Mesothelial cell of epicardium (in vitro differentiated cells): ENCODE measurements at places on chromosomes 1 and 21.

GRCh38 chr1:160834945-160835565 lies 27.6 kb downstream of the CD244 start:
- DNase-seq = no peak

DNA sequence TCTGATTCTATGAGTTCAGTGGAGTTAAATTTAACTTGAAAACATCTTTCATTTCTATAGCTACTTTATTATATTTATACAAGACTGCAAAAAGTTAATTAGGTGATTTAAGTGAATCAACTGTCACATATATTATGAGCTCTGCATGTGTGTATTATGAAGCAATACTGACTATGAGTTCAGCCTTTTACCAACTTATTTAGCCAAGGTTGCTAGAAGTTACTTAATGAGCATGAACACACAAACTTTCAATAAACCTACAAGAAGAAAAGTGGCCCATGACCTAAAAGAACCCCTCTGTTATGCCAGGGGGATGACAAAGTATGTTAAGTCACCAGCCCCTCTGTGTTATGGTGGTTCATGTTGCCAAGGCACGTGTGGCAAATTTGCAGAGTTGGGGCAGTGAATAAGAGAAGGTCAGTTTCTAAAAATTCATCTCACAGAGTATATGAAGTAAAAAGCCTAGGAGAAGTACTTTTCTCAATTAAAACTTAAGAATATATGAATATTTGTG lies 86.7 kb upstream of the LYPLAL1 start:
- DNase-seq = no peak

- DNase-seq = no peak
Observed at GRCh38 chr1:241560146-241560848, 28.1 kb downstream of the KMO start.

- no peak for DNase-seq
Observed at GRCh38 chr1:183590244-183591191, at the start of gene NCF2. NCF2 (minus strand) TSS chr1:183590459; CDS start chr1:183590329, 130 bp downstream.

DNA sequence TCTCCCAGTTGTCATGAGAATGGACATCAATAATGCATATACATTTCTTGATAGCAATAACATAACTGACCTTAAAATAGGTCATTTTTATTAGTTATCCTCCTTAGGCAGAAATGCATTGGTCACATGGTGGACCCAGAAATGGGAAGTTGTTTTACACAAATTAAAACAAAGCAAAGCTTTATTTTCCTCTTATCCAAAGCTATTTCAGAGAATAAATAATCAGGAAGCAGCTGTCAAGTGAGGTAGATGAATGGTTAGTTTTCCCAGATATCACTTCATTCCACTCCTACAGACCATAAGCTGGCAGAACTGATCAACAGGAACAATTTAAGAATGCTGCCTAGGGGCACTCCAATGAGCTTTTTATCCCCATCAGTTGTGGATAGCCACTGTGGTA lies 16.0 kb upstream of the OLIG1 start:
- no peak for DNase-seq
